ENCODE measurements at places on chromosomes 11 and 22.

- no peak for DNase-seq
Observed at GRCh38 chr11:121471167-121471566, 18.4 kb upstream of the SORL1-AS1 start.

- DNase-seq = no peak
Observed at GRCh38 chr22:21766691-21767462, 31.3 kb upstream of the YPEL1 start.

- no peak for DNase-seq
Observed at GRCh38 chr11:526192-526591, 9.2 kb downstream of the HRAS start.

GRCh38 chr11:123601136-123601535 lies 53.3 kb downstream of the SCN3B start:
- DNase-seq = no peak

DNA sequence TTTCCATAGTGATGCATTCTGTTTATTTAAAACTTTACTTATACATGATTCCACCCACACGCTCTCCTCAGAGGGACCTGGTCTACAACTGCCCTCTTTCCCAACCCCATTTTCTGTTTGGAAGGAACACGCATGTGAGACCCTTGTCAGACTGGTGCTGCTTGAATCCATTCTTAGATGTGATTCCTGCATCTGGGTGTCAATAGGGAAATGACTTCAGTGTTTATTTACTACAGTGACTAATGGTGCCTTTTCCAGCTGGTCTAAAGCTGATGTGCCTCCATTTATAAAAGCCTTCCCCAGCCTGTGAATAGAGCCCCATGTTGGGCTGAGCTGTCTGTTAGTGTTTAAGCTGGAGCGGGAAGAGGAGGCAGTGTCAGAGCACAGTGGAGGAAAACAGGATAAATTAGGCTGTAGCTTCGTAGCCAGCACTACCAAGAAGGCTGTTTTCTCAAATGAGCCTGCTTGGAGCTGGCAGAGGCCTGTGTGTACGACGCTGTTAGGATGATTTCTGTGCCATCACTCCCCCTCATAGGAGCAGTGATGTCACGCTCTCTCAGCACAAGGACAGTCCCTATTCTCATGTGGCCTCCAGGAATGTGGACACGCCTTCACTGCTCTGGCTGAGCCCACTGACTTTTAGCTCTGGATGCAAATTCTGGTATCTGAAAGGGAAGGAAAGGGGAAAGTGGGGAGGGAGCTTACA lies 18.9 kb upstream of the C11orf96 start:
- DNase-seq = peak; percentile 36
